ENCODE measurements at places on chromosomes 1 and 21.
A peak's percentile ranks its signal among the peaks of the same experiment; 100 is the strongest.

- DNase-seq: no peak
Measured at GRCh38 chr1:116256286-116256649, 116.8 kb upstream of the ATP1A1 start.

DNA sequence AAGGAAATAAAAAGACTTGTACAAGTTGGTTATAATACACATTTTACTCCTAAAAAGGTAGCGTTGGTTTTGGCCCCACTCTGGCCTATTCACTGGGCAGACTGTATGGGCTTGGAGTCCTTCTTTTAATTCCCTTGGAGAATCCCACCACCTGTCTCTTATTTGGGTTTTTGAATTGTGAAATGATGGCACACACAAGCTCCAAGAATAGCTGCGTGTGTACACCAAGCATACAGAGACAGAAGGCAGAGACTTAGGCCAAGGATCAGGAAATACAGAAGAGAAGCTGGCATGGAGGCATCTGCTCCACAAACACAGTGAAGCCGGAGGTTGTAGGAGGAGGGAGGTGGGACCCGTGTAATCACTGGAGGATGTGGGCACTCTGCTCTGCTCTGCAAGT is 29.1 kb downstream of the DDR2 start:
- DNase-seq: no peak

GRCh38 chr1:163361123-163361934 is 39.6 kb downstream of the NUF2 start:
- DNase-seq: no peak

DNA sequence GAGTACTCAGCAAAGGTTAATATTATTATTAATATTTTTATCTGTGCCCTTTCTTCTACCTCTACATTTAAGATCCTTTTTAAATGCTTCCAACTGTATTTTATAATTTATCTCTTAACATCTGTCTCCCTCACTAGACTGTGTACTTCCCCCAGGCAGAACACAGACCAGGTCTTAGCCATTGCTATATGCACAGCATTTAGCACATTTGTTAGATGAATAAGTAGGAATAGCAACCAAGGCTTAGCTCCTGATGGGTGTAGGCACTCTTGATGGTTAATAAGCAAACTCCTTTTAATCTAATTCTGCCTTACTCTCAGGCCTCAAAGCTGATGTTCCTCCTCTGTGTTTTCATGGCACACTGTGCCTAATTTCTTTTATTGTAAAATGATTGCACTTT is 83.7 kb upstream of the GNG12 start:
- no peak for DNase-seq

- DNase-seq: no peak
Measured at GRCh38 chr1:201710632-201711597, 118.0 kb upstream of the IPO9 start.

GRCh38 chr1:221993444-221993948 is 251.6 kb upstream of the DUSP10 start:
- DNase-seq: no peak

- DNase-seq: no peak
Measured at GRCh38 chr1:167330601-167331293, 110.1 kb downstream of the POU2F1 start.

DNA sequence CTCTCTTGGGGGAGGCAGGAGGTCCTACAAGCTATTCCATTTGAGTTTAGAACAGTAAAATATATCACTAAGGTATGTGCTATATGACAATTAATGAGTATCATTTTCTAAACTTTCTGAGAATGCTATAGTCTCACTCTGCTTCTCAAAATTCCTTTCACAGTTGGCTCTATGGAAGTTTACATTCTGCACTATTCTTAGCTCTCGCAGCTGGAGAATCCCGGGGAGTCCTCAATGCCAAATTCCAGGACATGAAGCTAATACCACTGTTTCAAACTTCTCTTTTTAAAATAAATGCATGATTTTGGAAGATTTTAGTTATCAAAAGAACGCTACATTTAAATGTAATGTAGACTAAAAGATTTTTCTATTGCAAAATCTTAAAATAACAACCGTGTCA is 22.4 kb upstream of the PALMD start:
- DNase-seq: no peak

DNA sequence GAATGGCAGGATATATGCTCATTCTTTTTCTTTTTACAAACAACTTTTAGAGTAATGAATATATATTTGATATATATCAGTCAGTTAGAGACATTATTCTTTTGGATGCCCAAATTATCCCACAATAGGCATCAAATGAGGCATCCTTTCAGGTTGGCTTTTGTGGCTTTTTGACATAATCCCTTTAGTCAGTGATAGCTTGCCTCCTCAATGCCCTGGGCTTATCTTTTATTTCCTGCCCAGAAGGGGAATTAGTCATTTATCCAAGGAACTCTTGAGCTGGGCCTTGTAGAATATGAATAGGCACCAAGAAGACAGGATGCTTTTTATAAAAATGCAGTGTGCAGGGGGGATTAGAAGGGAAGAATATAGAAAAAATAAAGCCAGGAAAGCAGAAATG is 22.2 kb downstream of the EPHX4 start:
- no peak for DNase-seq

DNA sequence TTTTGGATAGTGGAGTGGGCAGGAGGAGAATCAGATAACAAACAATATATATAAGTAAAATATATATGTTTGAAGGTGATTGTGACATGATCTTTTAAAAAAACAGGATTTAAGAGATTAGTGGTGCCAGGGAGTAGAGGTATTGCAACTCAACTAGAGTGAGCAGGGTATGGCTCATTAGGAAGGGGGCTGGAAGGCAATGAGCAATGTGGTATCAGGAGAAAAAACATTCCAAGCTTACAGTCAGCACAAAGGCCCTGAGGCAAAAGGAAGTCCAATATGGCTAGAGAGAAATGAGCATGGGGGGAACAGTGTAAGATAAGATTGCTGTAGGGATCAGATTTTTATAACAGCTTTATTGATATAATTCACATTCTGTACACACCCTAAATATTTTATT is 5.3 kb upstream of the GADD45A start:
- DNase-seq: no peak

DNA sequence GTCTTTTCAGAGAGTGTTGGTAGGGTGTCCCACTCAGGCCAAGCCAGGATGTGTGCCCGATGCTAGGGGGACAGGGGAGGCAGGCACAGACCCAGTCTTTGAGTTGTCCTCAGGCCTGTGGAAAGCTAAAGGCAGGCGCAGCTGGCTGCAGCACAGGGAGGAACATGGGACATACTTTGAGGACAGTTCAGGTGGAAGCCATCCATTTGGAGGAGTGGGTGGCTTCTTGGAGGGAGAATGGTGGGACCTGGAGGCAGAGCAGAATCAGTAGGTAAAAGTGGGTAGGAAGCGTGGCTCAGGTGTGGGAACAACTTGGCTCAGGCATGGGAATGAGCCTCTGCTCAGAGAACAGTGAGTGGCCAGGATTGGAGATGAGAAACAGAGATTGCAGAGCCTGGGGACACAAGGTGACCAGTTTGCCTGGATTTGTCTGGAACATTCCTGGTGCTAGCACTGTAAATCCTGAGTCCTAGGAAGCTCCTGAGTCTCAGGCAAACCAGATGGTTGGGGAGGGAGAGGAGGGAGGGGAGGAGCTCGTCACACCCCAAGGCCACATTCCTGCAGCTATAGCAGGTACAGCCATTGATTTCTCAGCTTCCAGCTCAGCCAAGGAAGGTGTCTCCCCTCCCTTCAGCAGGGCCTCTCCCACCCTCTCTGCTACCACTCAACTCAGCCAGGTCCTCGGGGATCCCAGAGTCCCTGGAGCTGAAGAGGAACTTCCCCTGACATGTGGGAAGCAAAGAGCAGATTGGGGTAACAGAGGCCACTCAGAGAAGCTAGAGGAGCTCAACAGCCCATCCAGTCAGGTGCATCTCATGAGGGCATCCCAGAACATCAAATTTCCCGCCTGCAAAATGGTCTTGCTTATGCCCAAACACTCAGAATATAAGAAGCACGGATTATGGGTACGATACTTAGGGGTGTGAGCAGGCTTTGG is 65.2 kb upstream of the TINAGL1 start:
- no peak for DNase-seq

- no peak for DNase-seq
Measured at GRCh38 chr1:21891621-21892479, 45.3 kb downstream of the HSPG2 start.

DNA sequence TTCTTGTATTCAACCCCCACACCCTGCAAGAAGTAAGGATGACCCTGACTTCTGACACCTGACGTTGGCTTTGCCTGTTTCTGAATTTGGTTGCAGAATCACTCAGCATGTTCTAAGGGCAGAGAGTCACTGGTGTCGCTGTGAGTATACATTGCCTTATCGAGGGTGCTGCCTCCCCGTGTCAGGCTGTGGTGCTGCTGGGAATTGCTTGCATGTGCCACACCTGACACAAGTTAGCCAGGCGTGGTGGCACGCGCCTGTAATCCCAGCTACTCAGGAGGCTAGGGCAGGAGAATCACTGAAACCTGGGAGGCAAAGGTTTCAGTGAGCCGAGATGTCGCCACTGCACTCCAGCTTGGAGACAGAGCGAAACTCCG is 45.9 kb downstream of the WDR4 start:
- no peak for DNase-seq

- no peak for DNase-seq
Measured at GRCh38 chr1:54745864-54746263, 18.5 kb downstream of the PARS2 start.

- no peak for DNase-seq
Measured at GRCh38 chr1:31943546-31944184, 5.5 kb upstream of the PTP4A2 start.

DNA sequence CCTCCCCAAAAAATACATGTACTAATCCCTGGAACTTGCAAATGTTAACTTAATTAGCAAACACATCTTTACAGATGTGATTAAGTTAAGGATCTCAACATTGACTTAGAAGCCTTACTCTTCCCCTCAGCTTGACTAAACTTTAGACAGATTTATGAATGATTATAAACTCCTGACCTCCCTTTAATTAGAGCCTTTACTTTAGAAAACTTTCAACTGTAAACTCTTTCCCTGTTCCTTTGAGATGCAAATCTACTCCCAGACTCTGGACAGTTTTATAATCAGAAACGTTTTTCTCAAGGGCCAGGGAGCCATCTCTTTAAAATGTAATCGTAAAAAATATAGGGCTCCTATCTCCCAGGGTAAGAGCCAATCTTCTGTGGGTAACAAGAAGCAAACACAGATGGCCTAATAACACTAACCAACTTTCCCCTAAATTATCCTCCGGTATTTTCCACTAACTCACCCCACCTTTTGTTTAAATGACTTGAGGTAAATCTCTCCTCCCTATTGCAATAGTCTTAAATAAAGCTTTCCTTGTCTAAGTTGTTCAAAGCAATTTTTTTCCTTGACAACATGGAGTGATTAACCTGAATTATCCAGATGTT is 284.1 kb downstream of the BRINP3 start:
- no peak for DNase-seq

DNA sequence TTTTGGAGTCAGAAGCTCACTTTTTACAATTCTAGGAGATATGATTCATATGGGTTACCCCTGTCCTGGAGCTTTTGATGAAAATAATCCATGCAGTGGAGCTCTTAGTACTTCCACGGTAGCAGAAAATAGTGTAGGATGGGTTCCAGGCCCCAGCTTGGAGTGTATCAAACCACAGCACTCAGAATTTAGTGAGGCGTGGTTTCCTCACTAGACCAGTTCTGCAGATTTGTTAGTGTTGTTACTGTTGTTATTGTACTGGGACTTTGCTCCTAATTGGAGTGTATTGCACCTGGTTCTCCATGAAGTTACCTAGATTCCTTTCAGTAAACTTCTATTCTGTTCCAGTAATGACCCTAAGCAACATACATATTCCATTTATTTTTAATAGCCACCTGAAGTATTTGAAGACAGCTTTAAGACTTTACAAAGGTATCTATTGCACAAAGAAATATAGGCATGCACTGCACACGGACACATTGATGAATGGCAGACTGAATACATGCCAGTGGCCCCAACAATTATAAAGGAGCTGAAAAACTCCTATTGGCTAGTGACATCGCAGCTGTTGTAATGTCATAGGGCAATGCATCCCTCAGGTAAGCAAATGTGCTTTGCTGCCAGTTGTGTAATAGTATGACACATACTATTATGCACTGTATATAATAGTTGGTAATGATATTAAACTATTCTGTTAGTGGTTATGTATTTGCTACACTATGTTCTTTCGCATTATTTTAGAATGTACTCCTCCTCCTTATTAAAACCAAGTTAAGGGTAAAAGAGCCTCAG is 1058.0 kb downstream of the KCNT2 start:
- no peak for DNase-seq

DNA sequence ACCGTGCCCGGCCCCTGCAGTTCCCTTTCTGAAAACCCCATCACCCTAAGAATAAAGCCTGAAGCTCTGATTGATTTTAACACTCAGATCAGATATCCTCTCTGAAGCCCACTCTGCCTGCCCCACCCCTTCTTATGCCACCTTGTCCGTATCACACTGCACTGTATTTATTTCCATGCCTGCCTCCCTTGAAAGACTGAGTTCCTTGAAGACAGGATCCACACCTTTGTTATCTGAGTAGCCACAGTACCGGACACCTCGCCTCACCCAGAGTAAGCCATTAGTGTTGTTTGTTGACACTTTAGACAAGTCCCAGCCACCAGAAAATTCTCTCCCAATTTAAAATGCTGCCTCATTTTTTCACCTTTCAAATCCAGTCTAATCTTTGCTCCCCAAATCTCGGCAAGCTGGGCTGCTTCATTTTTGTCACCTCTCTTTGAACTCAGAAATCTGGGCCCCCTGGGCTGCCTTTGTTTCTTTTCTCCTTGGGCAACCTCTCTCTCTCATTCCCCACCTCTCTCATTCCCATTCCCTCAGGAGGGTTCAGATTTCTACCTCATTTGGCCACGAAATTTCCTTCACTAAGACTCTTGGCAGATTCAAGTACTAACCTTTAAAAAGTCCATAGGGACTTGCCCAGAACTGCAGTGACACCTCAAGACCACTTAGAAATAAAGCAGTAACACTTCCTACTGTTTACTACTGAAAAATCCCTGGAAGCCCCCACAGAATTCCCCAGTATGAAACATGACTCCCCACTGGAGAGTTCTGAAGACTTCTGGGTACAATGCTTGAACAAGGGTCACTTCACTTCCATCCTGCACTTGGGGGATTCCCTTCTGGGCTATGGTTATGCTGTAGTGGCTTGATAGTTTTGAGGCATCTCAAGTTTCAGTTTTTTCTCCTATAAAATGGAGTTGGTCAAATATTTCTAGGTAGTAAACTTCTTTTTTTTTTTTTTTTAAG is 8.7 kb upstream of the PPP1R15B start:
- no peak for DNase-seq

- DNase-seq: no peak
Measured at GRCh38 chr1:229058111-229058561, 212.8 kb upstream of the RAB4A start.

GRCh38 chr1:151060007-151060656 is at the start of gene MLLT11:
Gene MLLT11, plus strand, starts transcription at chr1:151060397. Its CDS starts 6,828 bp downstream, at chr1:151067225.
- DNase-seq: peak; percentile 74

DNA sequence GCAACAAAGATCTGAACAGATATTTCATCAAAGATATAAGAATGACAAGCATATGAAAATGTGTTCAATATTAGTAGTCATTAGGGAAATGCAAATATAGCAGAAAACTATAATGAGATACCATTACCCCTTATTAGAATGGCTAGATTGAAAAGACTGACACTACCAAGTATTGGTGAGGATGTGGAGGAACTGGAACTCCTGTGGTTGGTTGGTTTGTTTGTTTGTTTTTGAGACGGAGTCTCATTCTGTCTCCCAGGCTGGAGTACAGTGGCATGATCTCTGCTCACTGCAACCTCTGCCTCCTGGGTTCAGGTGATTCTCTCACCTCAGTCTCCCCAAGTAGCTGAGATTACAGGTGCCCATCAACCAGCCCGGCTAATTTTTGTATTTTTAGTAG is 18.9 kb upstream of the HMGN1 start:
- DNase-seq: no peak

- DNase-seq: no peak
Measured at GRCh38 chr1:40708750-40709099, 17.2 kb downstream of the NFYC start.

Data from mesothelial cell of epicardium (in vitro differentiated cells).